ENCODE measurements at places on chromosomes 16 and 17. TPM values are rescaled to one million over a fixed set of nuclear protein-coding genes. Genes with fewer than 3 reads are reported as not detected.
A peak's percentile ranks its signal among the peaks of the same experiment; 100 is the strongest.

OR3A2 gene
- not detected for total RNA-seq

PRRT2 gene
- total RNA-seq: 33.4 TPM

GRCh38 chr16:69935278-69935711 is 15.8 kb upstream of the CLEC18A start:
- no peak overlapping the region for H3K27ac ChIP-seq
- no peaks in the 10 kb centered on the region for H3K36me3 ChIP-seq
- H3K27me3 ChIP-seq: no peaks in the 10 kb centered on the region
- no peaks in the 10 kb centered on the region for H3K4me1 ChIP-seq

DNA sequence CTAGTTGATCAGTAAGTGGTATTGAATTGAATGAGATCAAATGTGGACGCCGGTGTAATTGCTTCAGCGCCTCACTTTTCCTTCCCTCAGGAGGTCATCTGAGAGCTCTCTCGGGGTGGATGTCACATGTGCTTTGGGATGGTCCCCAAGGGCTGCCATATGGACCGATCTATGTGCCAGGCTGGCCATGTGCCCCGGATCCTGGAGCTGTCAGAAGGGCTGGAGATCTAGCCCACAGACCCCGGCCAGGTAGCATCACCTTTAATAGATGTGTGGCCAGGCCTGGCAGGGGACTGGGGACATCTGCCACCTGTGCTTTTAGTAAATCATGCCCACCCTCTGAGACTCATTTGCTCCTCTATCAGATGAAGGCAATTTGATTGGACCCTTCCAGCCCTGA is 95.3 kb upstream of the CRHR1 start:
- no peaks in the 10 kb centered on the region for H3K4me1 ChIP-seq
- H3K27ac ChIP-seq: no peak overlapping the region
- no peak for DNase-seq
- H3K36me3 ChIP-seq: no peaks in the 10 kb centered on the region
- no peaks in the 10 kb centered on the region for H3K27me3 ChIP-seq

DNA sequence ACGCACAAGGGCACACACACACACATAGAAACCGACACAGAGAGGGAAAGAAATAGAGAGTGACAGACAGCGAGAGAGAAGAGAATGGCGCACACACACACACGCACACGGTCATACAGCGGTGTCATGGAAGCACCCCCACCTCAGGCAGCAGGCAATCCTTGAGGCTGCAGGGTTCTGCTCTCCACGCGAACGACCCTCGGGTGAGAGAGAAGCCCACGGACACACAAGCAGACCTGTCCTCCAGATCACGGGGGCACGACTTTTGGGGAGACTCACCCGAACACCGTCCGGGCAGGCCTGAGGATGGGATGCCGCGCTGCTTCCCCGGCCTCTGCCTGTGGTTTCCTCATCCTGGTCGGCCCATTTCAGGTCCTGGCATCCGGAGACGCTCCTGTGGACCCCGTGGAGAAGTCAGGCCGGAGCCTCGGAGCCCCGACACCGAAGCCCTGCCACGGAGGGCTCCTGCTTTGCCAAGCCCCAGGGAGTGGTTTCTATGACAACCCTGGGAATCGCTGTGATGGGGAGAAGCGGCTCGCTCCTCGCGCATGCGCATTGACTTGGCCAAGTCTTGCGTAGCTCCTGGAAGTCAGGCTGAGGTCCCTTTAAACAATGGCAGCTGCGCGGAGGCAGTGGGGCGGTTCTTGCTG is 118.2 kb upstream of the KCNJ18 start:
- peaks cover 6% of the 10 kb centered on the region for H3K4me1 ChIP-seq
- peak overlapping the region; percentile 43 for H3K4me3 ChIP-seq
- no peak overlapping the region for H3K27ac ChIP-seq

DNA sequence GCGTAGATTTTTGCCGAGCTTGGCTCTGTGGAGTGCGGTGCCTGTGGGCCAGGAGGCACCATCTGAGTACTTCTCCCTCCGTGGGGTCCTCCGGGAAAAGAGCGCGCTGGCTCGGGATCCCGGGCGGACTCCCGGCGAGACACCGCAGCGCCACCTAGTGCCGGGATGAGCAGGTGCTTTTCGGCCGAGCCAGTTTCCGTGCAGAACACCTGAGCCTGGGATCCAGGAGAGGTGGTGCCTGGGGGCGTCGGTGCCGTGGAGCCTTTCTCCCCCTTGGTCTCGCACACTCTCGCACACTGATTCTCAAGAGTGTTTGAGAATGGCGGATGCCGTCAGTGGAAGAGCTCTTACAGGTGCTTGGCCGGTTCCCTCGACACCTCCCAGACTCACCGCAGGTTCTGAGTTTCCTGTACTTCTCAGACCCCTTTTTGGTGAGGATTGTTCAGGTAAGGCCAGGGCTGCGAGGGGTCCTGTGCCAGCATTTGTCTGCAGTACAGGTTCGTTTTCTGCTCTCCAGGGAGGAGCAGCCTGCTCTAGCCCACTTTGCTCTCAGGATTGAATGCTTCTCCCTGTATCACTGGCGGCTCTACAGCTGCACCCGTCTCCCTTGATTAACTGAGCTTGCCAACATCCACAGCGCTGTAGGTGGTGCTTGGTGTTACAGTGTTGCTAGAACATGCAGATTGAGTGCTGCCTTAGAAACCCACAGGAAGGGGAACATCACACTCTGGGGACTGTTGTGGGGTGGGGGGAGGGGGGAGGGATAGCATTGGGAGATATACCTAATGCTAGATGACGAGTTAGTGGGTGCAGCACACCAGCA is 23.3 kb downstream of the TBCD start:
- no peak overlapping the region for H3K27ac ChIP-seq
- H3K36me3 ChIP-seq: no peaks in the 10 kb centered on the region
- DNase-seq: peak; percentile 77
- no peaks in the 10 kb centered on the region for H3K27me3 ChIP-seq
- H3K4me1 ChIP-seq: no peaks in the 10 kb centered on the region

DNA sequence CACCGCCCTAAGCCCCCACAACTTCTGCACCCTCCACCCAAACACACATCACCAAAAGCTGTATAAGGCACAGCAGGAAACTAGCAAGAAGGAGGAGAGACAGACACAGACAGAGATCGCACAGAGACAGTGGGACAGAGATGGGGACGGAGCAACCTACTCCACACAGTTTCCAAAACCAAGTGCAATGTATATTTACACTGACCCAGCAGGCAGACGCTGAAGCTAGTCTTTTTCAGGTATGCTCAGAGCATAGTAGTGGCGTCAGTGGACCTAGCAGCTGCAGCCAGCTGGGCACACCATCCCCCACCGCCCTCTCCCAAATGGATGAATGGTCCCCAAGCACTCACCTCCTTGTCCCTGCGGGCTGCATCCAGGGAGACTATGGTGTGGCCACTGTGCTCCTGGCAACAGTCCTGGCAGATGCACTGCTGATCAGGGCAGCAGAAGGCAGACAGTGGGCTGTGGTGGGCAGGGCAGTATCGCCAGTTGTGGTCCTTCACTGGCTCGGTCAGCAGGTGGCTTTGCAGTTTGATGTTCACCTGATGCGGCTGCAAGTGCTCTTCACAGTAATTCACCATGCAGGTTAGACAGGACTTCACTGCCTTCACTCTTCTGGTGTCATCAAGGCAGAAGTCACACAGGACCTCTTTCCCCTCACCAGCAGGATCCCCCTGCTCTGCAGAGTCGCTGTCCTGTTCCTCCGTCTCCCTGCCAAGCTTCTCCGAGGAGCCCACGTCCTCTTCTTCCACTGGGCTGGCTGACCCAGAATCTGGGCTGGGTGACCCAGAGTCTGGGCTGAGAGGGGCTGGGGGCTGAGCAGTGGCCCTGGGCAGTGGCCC is 31.5 kb upstream of the FBXW10B start:
- peaks cover 9% of the 10 kb centered on the region for H3K4me1 ChIP-seq
- no peaks in the 10 kb centered on the region for H3K36me3 ChIP-seq
- no peak for DNase-seq
- no peaks in the 10 kb centered on the region for H3K27me3 ChIP-seq
- H3K4me3 ChIP-seq: peak overlapping the region; percentile 25

GRCh38 chr16:86016201-86016965 is 117.4 kb downstream of the IRF8 start:
- no peaks in the 10 kb centered on the region for H3K27me3 ChIP-seq
- H3K4me3 ChIP-seq: no peak overlapping the region
- H3K4me1 ChIP-seq: no peaks in the 10 kb centered on the region
- no peak overlapping the region for H3K27ac ChIP-seq

DNA sequence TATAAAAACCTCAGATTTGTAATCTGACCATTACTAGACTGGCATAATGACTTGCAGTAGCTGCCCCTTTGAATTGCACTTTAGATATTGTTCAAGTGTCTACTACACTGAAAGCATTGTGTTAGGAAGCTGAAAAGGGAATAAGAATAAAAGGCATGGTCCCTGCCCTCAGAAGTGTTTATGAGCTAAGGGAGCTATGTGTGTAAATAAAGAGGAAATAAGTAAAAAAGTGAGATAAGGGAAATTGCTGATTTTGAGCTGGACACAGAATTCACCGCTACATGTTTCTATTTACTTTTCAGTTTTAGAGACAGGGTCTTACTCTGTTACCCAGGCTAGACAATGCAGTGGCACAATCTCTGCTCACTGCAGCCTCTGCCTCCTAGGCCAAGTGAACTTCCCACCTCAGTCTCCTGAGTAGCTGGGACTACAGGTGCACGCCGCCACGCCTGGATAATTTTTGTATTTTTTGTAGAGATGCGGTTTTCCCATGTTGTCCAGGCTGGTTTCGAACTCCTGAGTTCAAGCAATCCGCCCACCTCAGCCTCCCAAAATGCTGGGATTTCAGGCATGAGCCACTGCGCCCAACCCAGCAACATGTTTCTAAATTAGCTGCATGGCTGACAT is 57.0 kb downstream of the GRB2 start:
- no peak for DNase-seq
- no peaks in the 10 kb centered on the region for H3K36me3 ChIP-seq
- H3K4me1 ChIP-seq: peaks cover 3% of the 10 kb centered on the region
- no peaks in the 10 kb centered on the region for H3K27me3 ChIP-seq
- H3K4me3 ChIP-seq: no peak overlapping the region
